Cortex of kidney (tissue), 1 donor: ENCODE measurements at places on chromosomes 12 and 14.

DNA sequence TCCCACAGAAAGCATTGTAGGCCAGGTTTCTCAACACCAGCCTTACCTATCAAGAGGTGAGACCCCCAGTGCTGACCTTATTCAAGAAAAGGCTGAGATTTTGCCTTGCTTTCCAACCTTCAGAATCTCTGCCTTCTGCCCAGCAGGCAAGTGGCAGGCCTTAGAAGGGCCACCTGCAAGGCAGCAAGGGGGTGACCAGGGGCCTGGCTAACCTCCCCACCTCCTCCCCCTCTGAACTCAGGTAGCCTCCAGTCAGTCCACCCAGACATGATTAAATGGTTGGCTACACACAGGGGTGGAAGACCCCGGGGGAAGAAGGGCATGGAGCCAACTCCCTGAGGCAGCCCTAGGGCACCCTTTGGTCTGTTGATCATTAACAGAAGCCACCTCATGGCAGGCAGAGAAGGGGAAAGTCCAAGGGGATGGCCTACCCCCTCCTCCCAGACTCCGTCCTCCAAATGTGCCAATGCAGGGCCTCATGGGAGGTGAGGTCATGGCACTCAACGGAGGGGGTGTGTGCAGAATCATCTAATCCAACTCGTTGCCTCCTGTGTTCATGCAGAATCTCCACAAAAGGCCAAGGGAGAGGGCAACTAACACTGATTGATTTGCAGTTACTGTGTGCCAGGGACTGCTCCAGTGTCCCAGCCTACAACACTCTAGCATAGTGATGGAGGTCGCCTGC is 8.5 kb downstream of the ZFP36L1 start:
- no peak for DNase-seq

DNA sequence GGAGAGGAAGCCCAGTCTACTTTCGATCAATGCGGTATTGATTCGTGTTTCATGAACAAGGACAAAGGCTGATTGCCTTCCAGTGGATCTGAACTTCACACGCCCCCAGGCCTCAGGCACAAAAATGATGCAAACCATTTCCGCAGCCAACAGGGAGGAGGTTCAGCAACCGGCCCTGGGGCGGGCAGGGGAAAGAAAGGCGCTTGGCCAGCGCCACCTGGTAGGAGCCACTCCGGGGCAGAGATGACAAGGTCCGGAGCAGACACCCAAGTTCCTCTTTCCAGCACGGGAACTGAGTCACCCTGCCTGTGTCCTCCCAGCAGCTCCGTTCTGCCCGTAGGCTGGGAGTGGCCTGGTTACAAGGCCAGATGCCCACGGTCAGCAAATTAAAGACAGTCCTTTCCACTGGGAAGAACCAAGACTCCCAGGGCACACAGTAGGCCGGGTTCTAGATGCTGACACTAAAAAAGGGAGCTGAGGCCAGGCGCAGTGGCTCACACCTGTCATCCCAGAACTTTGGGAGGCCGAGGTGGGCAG is 136.3 kb downstream of the SCARB1 start:
- DNase-seq, result no peak

DNA sequence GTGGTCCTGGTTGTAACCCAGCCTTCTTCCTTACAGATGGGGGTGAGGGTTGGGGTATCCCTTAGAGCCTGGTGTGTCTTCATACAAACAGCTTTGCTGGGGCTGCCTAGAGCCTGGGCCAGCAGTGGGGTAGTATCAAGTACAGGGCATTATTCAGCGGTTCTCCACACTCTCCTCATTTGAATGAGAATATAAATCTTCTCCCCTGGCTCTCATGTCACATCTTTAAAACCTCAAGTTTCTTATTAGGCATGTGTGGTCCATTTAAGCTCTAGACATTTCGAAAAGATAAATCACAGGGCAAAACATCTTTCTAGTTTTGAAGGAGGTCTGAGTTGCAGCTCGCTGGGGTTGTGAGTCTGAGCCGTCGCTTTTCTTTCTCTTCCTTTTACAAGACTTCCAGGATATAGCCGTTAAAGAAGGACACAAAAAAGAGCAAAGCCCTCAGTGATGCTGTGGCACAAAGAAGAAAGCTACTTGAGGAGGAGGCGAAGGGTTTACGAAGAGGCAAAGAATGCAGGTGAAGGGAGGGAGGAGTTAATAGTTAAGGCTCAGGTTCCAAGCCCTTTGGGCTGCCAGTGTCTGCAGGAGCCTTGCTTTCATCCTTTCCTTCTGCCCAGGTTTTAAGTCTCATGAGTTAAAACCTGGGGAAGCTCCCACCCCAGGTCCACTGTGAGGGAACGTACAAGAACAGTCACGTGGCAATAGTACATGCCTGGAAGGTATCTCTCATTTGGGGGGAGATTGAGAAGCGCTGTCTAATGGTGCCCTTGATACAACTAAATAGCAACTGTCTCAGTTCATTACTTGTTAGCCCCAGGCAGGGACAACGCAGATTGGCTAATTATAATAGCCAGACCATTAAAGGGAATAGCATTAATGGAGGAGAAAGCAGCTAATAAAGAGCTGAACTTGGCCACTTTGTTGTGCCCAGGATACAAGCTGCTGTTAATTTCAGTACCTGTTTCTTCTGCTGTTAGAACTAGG is 94.2 kb downstream of the ETV6 start:
- DNase-seq, result no peak

GRCh38 chr14:76261371-76261811 is 109.7 kb downstream of the GPATCH2L start:
- no peak for DNase-seq

DNA sequence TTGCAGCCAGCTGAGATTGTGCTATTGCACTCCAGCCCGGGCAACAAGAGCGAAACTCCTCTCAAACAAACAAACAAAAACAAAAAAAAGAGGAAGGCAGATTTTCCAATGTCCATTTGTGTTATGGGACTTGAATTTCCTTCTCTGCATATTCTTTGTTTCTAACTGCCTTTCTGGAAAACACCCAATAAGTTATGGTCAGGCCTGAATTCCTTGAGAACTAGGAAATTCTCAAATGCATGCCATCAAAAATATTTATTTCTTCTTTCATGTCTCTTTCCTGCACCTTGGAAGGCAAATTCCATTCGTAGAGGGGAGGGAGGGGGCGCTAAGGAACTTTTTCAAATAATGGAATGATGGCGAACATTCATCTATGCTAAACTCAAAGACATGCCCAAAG is 117.6 kb upstream of the TMCC3 start:
- no peak for DNase-seq

DNA sequence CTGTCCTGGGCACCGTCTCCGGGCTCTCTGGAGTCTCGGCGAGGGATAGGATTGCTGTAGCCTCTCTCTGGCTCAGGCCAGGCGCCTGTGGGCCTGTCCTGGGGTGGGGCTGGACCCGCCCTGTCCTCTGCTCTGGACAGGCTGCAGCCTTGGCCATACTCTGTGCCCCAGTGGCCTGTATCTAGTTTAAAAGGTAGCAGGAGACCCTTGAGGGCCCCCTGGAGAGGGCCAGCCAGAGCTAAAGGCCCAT is 1.8 kb downstream of the KIF26A start:
- no peak for DNase-seq
